ENCODE measurements at places on chromosomes 11 and 22.
A peak's percentile ranks its signal among the peaks of the same experiment; 100 is the strongest.

- DNase-seq: no peak
These were observed 12.1 kb upstream of the XBP1 start for GRCh38 chr22:28812516-28812915.

GRCh38 chr22:49509016-49509415 is 318.7 kb downstream of the BRD1 start:
- no peak for DNase-seq

DNA sequence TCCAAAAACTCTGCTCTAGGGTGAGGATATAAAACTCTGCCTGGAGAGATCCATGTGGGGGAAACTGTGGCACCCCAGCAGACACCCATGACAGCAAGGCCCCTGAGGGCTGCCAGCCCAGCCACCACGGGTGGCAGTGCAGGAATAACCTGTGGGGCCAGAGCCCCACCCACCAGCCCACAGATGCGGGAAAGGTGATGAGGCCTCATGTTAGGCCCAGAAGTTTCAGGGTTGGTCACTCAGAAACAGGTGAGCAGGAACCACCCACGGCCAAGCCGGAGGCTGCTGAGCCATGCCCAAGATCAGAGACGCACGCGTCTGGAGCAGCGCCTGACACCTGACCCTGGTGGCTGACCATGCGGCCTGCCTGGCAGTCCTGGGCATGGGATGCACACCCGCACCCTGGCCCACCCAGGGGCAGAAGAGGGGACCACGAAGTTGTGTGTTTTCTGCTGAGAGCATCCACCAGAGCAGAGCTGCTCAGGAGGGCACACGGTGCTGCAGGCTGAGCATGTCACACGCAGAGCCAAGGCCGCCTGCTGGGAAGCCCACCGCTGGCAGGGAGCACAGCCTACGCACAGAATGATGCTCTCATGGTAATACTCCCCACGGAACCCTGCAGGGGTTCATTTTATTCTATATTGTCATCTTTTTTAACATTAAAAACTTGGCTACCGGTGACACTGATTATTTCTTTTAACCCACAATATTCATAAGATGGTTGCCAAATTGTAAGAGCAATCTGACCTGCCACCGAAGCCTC is 41.2 kb downstream of the DUSP8 start:
- no peak for DNase-seq

DNA sequence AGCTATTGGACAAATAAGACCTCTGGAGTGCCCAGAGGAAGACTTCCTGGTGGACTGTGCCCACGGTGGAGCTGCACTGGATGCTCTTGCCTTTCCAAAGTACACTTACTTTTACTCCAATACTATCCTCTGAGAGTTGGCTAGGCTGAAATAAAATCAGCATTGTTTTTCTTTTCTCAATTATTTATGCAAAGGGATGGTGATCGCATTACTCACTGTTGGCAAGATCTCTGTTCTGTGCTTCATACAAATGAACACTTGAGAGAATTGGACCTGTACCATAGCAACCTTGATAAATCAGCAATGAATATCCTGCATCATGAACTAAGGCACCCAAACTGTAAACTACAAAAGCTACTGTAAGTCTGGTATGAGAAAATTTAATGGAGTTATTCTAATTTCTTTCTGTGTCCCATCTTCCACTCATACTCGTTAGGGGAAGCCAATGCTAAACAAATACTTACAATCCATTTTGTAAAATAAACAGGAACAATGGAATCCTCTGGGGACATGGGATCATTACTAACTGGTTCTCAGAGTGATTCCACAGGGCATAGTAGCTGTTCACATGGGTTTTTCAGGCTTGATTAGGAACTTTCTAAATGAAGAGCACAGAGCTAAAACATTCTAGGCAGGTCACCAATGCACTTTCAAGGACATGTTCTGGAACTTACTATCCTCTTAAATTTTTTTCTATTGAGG is 26.3 kb downstream of the NLRP14 start:
- DNase-seq: no peak

- DNase-seq: no peak
These were observed 8.1 kb upstream of the SART1 start for GRCh38 chr11:65953471-65953870.

- DNase-seq: no peak
These were observed 537.9 kb upstream of the CADM1 start for GRCh38 chr11:116042146-116042545.

DNA sequence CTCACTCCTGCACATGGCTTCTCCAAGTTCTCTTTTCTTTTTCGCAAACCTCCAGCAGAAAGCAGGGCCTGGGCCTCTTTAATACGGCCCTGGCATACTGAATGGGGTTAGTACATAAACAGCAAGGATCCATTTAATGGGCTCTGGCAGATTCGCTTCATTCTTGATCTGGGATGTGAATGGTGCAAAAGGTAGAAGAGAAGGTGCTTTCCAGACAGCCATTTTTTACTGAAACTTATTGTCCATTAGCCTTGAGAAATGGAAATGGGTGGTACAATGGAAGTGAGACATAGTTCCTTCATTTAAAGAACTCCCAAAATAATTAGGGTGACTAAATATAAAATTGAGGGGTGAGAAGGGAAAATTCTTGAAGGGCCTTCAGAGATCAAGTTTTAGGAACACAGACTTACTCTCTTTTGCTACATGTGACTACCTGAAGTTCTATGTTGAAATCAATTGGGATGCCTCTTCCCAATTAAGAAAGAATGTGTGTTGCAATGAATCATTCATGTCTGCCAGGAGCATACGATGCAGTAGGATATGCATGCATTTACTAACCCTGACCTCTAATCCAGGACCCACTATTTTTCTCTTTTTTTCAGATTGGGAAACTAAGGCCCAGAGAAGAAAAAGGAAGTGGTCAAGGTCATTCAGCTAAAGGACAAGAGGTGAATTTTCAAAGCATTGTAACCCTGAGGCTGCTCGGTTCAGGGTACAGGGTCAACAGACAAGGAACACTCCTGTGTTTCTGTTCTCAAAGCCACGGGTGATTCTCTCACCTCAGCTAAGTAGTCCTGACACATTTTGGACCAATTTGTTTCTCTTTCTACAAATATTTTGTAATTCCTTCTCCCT is 144.1 kb downstream of the BBOX1 start:
- no peak for DNase-seq

DNA sequence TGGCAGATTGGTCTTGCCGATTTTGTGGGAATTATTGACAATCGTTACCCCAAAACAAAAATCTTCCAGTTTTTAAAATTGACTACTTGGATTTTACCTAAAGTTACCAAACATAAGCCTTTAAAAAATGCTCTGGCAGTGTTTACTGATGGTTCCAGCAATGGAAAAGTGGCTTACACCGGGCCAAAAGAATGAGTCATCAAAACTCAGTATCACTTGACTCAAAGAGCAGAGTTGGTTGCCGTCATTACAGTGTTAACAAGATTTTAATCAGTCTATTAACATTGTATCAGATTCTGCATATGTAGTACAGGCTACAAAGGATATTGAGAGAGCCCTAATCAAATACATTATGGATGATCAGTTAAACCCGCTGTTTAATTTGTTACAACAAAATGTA is 37.2 kb downstream of the IGLL1 start:
- no peak for DNase-seq

GRCh38 chr11:79546351-79546750 is 105.5 kb upstream of the TENM4 start:
- no peak for DNase-seq

- no peak for DNase-seq
These were observed 767.3 kb downstream of the FAM181B start for GRCh38 chr11:81966340-81966739.

DNA sequence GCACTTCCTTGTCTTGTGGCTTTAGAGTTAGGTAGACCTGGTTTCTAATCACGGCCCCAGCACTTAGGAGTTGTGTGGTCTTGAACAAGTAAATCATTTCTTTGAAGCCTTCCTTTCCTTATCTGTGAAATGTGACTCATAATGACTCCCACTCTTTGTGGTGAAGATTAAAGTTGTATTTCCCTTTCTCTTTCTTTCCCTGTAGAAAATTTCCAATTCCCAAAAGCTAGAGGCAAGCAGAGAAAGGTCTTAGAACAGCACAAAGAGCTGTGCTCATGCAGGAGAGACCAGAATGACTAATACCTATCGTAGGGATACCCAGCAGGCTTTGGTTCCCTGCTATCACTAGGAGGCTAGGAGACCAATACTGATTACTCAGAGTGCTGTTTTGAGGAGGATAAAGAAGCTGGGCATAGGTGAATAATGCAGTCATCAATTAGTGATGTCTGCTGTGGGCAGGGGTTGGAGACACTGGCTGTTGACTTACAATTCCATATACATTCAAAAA is 270.7 kb upstream of the SYN3 start:
- no peak for DNase-seq

DNA sequence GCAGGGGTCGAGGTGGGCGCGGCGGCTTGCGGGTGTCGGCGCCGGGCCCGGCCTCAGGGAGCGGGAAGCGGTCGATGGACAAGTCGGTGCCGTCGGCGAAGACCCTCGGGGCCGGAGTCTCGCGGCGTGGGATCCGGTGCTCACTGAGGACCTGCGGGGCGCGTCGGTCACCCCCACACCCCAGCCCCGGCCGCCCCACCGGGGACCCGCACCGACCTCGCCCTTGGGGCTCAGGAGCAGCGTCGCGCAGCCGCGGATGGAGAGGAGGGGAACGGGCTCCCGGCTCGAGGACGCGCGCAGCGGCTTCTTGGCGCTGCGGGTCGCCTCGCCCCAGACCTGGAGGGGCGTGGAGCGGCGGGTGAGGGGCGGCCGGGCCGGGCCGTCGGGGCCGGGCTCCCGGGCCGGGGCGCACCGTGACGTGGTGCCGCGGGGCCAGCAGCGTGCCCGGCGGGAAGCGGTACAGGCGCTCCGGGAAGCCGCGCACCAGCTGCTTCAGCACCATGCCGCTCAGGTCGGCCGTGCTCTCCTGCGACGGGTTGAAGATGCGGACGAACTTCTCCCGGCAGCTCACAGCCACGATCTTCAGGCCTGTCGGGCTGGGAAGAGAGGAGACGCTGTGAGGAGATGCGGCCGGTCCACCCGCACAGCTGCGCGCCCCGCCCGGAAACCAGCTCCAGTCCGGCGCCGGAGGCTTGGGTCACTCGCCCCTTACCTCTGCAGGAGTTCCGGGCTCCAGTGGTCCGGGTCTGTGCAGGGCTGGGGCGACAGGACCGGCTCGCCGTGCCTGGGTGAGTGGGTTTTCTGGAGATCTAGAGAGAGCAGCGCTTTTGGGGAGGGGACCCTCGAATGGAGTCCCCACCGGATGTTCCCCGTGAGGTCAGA is 4.5 kb downstream of the LMNTD2 start:
- DNase-seq: no peak

DNA sequence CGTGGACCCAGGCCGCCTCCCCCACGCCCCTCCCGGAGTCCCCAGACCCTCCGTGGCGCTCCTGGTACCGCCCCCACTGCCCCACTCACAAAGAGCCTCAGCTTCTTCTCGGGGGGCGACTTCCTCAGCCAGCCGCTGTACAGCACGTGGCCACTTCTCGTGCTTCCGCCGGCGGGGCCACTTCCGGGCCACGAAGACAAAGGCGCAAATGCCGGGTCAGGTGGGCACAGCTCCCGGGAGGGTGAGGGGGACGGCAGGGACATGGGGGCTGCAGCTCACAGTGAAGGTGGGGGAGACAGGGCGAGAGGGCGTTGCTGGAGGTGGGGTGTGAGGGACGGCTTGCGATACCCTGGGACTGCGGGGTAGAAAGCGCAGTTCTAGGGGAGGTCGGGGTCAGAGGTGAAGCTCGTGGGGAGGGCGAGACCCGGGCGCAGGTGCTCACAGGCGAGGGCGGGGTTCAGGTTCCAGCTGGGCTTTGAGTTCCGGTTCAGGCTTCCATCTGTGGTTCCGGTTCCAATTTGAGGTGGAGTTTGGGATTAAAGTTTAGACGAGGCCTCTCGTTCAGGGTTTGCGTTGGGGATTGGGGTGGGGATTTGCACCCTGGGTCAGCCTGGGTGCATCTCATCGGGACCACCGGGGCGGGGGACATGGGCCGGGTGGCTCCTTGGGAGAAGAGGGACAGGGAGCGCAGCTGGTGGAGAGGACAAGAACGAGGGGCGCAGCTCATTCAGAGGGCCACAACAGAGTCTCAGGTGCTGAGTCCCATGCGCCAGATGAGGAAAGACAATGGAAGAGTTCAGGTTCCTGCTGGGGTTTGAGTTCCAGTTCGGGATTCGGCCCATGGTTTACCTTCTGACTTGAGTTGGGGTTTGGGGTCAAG is at the start of gene GAB4:
TSS of gene GAB4 (minus strand) at position 371 of the 880 bp plus-strand sequence. CDS start at position 263, 108 bp downstream.
- no peak for DNase-seq

- DNase-seq: no peak
These were observed 608.2 kb downstream of the TBC1D22A start for GRCh38 chr22:47370448-47371262.

GRCh38 chr22:49025791-49026493 is 801.7 kb downstream of the BRD1 start:
- no peak for DNase-seq

DNA sequence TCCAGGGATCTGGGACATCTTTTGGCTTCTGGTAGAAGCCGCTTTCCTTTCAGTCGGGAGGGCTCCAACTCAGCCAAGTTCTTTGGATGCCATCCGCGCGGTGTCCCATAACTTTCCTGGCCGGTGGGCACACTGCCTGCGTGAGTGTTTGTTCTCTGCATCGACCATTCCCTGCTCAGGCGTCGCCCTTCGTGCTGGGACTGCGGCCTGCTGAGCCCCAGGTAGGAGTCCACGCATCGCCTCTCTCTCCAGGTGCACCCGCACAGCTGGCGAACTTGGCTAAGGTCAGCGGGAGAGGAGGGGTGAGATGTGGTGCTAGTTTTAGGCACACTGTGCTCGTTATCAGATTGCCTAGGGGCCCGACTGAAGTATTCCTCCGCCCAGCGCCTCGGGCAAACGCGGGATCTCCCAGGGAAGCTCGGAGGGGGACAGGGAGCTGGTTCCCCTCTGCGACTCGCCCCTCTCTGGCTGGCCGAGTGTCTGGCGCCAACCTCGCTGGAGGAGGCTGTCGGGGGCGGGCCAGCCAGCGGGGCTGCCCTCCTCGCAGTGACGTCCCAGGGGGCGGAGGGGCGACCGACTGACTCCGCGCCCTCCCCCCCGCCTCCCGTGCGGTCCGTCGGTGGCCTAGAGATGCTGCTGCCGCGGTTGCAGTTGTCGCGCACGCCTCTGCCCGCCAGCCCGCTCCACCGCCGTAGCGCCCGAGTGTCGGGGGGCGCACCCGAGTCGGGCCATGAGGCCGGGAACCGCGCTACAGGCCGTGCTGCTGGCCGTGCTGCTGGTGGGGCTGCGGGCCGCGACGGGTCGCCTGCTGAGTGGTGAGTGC is at the start of gene LAYN:
TSS of gene LAYN (plus strand) at position 607 of the 823 bp plus-strand sequence. CDS start at position 731, 124 bp downstream.
- peak; percentile 29 for DNase-seq

GRCh38 chr11:123601136-123601535 is 53.3 kb downstream of the SCN3B start:
- no peak for DNase-seq

GRCh38 chr22:33129621-33130020 is 71.4 kb upstream of the SYN3 start:
- no peak for DNase-seq

DNA sequence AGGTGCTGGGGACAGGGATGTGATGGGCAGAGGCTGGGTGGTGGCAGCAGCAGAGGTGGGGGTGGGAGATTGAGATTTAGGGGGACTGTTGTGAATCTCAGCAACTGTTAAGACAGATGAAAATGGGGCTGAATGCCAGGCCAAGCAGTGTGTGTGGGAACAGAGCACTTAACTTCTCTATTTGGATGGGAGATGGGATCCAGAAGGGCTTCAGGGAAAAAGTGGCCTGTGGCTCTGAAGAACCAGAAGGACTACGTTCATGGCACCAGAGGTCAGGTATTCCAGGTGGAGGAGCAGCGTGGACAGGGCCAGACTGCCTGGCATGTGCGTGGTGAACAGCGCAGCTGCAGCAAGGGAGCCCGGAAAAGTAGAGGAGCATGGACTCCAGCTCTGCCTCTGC is 82.6 kb upstream of the SYT13 start:
- no peak for DNase-seq
